ENCODE measurements at places on chromosomes 4 and X.

DNA sequence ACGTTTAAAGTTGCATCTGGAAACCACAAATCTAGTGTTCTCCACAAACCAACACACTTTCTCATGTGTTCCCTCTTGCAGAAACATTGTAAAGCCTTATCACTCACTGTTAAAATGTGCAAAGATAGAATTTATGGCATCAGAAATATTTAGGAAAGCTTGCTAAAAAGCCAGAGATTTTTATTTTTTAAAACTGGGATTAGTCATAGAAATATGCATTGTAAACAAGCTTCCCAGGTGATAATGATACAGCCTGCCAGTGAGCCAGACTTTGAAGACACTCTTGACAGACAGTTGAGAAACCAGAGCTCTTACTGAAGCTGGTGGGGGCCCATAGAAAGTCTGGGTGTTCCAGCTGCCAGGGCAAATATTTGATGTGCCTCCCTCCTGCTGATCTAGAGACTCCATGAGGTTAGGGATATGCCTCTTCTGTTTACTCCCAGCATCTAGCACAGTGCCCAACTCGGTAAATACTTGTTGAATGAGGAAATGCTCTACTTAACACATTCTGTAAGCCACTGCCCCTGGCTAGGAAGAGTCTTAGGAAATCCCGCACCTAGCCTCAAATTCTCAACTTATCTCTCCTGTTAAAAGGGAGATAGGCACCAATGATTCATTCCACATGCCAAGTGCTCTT lies 179.0 kb upstream of the RASGEF1B start:
- DNase-seq = no peak

- DNase-seq = no peak
Measured at GRCh38 chrX:145190801-145191389, 56.4 kb upstream of the SPANXN1 start.

- no peak for DNase-seq
Measured at GRCh38 chrX:1609762-1610161, 5.1 kb upstream of the ASMT start.

- DNase-seq = no peak
Measured at GRCh38 chr4:109616243-109616642, 56.2 kb downstream of the MCUB start.

GRCh38 chr4:100707786-100708185 lies 190.0 kb upstream of the EMCN start:
- DNase-seq = no peak

- no peak for DNase-seq
Measured at GRCh38 chr4:83832110-83832825, 296.4 kb downstream of the GPAT3 start.

DNA sequence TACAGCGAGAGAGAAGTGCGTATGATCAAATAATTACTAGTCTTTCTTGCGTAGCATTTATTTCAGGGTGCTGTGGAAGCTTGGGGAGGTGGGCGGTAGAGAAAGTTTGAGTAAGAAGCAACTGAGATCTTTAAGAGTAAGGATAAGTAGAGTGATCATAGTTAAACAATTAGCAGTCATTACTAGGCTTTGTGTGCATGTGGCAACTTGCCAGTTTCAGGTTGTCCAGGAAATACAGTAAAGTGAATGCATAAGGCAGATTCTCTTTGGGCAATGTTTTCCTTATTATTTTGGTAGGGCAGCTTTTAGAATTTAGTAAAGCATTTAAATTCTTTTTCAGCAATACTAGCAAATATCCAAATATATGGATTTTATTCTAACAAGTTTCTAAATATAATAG lies 57.0 kb downstream of the HPGDS start:
- no peak for DNase-seq

DNA sequence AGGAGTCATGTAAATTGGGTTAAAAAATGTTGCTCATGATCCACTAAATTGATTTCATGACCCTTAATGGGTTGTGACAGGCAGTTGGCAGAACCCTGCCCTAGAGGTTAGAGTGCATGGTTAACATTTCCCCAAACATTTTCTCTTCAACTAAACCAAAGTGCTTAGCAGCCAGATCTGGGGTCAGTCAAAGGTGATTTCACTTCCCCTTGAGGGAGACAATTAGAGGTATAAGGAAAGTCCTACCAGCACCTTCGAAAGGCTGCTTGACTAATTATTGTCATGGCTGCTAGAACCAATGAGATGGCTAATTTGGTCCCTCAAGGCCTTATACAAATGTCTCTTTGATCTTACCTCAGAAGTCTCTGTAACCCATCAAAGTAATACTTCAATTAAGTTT lies 30.9 kb upstream of the INTS6L start:
- no peak for DNase-seq

- DNase-seq = no peak
Measured at GRCh38 chr4:120873554-120873953, 49.0 kb downstream of the PRDM5 start.

All from CD4-positive, alpha-beta T cell treated with Interleukin-17A for 1 hour (primary cell).